ENCODE measurements at places on chromosomes 2 and 18.

DNA sequence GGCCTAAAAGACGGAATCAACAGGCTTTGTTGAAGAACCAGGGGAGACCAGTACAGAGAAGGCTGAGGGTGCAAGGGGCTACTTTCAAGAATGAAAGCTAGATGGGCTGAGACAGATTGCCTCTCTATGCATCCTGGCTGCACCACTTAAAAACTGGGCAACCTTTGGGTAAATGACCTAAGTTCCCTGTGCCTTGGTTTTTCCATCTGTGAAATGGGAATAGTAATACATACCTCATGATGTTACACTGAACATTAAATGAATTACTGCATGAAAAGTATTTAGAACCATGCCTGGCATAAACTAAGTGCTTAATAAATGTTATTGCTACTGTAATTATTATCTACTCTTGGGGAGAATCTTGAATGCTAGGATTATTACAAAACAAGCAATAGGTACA is 106.5 kb downstream of the PRKCE start:
- DNase-seq: no peak

GRCh38 chr18:38369772-38370690 is 804.4 kb upstream of the CELF4 start:
- no peak for DNase-seq

- no peak for DNase-seq
Observed at GRCh38 chr2:134008837-134009236, 245.0 kb upstream of the MGAT5 start.

GRCh38 chr18:37471637-37472036 is 94.0 kb downstream of the CELF4 start:
- no peak for DNase-seq

GRCh38 chr2:86072271-86072858 is 33.3 kb downstream of the POLR1A start:
- no peak for DNase-seq

- DNase-seq: no peak
Observed at GRCh38 chr18:57961876-57962505, 82.0 kb upstream of the NEDD4L start.

DNA sequence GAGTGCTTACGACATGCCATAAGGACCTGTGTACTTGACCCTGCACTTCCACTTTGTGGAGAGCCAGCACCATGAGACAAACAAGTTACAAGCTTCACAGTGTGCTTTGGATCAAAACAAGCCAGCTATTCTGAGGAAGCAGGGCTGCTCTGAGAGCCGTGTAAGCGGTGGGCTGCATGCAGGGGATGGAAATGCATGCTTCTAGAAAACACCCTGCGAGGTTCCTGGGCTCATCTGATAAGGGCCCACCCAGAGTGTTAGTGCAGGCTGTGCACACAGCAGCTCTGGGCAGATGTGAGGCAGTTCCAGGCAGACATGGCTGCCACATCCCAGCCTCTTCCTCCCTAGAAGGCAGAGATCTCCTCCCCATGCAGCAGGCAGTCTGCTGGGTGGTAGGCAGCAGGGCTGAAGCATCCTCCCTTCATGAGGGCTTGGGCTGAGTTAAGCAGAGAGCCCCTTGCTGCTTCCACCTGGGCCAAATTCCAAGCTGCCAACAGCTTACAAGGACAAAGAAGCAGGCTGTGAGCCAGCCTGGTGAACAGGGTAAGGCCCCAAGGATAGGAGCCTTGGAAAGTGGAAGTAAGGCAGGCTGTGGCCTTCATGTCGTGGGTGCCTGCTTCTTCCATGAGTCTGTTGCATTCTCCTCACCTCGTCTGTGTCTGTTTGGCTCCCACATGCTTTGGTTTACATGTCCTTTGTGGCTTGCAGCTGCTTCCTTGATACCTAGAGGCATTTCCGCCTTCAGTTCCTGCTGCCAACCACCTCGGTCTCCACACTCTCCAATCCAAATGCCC is 7.7 kb downstream of the PSD4 start:
- DNase-seq: no peak

GRCh38 chr2:174325373-174326160 is 9.2 kb upstream of the SP9 start:
- DNase-seq: no peak

DNA sequence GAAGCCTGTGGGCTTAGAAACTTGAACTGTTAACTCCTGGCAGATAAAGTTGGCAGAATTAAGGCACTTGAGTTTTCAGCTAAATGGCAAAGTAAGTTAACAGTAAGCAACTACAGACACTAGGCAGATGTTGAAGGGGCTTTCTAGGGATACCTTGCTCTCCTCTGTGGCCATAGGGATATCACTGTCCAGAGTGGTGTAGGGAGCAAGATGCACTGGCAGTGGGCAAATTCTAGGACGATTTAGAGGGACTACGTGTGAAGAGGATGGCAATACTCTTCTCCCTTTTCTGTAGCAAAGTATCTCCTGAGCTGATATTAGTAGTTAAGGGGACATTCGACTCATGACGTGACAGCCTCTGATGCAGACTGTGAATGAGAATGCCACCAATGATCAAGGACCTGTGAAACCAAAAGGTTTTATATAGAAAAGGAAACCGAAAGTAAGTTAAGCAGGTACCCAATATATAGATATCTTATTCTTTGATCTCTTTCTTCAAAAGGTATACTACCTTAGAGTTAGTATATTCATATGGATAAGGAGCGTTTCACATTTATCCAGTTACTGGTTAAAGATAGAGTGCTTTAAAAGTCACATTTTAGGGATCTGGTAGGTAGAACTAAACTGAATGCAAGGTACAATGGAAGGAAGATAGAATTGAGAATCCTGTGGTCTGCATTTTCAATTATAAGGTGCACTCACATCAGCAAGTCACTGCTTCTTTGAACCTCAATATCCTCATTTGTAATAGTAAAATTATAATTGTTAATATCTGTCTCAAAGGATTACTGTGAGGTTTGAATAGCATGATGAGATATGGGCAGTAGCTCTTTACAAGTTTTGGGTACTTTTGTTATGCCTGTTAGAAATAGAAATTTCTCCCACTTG is 106.4 kb downstream of the KCNH7 start:
- no peak for DNase-seq

GRCh38 chr2:129888896-129889295 is 90.6 kb upstream of the RAB6C start:
- no peak for DNase-seq

DNA sequence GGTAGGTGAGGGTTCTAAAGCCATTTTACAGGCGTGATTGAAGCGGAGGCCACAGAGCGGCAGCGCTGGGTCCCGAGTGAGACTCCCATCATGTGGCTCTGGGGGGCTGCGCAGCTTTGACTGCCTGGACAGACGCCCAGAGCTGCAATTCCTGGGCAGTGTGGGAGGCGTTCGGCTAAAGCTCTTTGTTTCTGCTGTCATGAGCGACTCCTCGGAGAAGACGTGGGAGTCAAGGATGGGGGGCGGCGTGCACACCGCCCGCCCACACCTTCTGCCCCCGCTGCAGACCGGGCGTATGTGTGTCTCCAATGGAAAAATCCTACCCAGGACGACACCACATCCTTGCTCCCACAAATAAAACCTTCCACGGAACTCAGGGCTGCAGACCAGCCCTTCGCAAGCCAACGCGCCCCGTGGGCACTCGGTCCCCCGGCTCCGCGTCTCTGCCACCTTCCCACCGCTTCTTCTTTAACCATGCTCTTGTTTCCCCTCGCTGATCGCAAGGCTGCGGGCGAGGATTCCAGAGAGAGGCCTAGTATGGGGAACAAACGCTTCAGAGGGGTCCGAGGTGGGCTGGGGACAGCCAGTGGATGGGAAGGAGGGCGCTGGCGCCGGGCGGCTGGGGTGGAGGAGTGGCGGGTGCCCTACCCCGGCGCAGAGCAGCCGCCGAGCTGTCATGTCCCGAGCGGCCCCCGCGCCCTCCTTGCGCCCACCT is 680 bp upstream of the LBH start:
- DNase-seq: no peak

DNA sequence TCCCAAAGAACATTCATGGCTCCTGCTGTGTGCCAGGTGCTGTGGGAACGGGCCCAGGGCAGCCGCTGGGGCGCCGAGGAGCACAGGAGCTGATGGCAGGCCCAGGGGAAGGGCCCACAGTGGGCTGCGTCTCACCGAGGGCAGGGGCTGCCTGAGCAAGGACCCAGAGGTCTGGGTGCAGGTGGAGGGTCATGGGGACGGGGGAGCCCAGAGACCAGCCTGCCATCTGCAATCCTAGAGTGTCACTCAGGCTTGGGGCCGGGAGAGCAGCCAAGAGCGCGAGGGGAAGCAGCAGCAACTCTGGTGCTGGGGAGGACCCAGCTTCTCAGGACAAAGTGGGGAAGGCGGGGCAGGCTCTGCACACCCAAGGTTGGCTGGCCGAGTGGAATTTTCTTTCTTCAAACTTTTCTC is 207.4 kb downstream of the HDAC4 start:
- DNase-seq: no peak

DNA sequence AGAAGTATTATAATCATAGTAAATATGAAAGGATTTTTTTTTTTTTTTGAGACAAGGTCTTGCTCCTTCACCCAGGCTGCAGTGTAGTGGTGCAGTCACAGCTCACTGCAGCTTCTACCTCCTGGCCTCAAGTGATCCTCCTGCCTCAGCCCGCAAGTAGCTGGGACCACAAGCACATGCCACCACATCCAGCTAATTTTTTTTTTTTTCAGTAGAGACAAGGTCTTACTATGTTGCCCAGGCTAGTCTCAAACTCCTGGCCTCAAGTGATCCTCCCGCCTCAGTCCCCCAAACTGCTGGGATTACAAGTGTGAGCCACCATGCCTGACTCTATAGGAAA is 301.6 kb upstream of the STON1 start:
- no peak for DNase-seq

GRCh38 chr2:179024445-179024844 is 25.5 kb downstream of the CCDC141 start:
- DNase-seq: no peak

GRCh38 chr2:7725171-7725849 is 808.1 kb downstream of the RNF144A start:
- no peak for DNase-seq
